ENCODE measurements at places on chromosomes 3 and 15.
A peak's percentile ranks its signal among the peaks of the same experiment; 100 is the strongest.

DNA sequence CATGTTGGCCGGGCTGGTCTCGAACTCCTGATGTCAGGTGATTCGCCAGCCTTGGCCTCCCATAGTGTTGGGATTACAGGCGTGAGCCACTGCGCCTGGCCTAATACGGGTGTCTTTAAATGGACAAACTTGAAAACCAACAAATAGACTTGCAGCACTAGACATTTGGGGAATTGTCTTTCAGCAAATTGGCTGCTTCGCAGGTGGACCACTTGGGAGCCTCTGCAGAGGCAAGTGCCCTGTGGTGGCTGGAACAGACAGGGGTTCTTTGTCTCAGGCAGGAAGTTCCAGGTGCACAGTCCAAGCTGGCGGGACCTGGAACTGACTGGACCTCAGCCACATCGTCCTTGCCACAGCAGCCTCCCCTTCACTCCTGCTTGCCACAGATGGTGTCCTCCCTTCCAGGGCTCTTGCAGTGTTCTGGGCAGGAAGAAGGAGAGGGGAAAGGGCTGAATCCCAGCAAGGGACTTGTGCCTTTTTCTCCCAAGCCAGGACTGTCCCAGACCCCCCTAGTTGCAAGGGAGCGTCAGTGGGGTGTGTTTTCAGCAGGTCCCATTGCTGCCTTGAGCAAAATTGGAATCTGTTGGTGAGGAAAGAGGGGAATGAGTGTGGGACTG, 94.3 kb downstream of the TBC1D2B start:
- ATAC-seq, result no peak

DNA sequence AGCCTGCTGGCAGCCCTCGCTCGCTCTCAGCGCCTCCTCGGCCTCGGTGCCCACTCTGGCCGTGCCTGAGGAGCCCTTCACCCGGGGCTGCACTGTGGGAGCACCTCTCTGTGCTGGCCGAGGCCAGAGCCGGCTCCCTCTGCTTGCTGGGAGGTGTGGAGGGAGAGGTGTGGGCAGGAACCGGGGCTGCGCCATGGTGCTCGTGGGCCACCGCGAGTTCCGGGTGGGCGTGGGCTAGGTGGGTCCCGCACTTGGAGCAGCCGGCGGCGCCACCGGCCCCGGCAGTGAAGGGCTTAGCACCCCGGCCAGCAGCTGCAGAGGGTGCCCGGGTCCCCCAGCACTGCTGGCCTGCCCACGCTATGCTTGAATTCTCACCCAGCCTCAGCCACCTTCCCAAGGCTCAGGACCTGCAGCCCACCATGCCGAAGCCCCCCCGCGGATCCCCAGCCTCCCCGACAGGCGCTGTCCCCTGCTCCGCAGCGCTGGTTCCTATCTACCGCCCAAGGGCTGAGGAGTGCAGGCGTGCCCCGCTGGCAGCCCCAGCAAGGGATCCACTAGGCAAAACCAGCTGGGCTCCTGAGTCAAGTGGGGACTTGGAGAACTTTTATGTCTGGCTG, 863.3 kb downstream of the IGSF11 start:
- ATAC-seq, result no peak

GRCh38 chr3:33717616-33717865, 513 bp downstream of the CLASP2 start:
- ATAC-seq, result peak; percentile 62

GRCh38 chr3:131387796-131388489, 6.4 kb downstream of the NUDT16 start:
- no peak for ATAC-seq

- ATAC-seq, result no peak
Measured at GRCh38 chr15:48718646-48719045, 73.1 kb upstream of the FBN1 start.

DNA sequence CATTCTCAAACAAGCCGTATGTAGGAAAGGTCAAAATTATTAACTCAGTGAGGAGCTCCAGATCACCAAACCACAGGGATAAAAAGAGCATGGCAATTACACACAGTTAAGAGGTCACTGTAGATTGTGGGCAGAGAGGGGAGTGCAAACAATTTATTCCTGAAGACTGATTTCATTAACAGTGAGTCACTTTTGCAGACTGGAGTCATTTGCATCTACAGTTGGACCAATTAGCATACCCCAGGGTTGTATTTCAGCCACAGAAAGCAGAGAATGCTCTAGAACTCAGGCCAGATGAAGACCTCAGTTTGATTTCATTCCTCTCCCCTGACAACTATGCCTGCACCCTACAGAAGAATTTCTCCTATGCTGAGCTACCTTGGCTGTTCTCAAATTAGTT, 40.1 kb downstream of the SETMAR start:
- no peak for ATAC-seq

Data from activated T-helper 17 cell treated with anti-CD3 and anti-CD28 coated beads, Interleukin-2, amount 50 U/mL, for 72 hours (primary cell).